GF-D8 (cell line): ENCODE measurements at places on chromosomes 1 and 21.

DNA sequence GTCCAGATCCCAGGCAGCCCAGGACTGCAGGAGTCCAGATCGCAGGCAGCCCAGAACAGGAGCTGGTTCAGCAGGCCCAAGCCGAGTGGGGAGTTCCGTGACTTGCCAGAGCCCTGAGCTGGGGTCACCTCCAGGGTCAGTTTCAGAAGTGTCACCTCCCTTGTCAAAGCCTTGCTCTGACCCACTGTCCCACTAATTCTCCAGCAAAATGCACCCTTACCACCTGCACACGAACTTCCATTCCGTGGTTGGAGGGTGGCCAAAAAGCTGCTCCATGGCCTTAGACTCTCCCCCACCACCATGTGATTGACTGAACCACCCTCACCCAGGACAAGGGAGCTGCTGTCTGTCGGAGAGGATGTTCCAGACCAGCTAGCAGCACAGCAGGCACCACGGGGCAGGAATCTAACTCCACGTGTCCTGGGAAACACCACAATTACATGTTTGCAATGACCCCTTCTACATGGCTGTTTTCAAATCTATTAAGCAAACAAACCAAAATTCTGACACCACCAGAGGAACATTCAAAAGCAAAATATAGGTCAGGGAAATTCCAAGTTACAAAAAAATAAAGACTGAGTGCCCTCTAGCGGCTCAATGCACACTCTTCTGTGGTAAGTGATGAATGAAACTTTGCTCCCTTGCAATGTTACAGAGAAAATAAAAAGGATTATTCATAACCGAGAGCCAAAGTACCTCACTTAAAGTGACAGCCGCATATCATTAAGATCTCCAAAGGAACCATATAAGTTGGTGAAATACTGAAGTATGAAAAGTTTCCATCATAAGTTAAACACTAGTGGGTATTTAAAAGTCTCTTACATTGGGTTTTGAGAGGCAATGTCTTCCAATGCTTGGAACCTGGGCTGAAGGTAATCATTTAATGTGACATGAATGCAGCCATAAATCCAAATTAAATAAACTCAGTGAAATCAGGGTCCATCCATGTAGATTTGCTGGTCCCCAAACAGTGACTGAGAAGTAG, 76.3 kb downstream of the NPHP4 start:
- no peak for DNase-seq

DNA sequence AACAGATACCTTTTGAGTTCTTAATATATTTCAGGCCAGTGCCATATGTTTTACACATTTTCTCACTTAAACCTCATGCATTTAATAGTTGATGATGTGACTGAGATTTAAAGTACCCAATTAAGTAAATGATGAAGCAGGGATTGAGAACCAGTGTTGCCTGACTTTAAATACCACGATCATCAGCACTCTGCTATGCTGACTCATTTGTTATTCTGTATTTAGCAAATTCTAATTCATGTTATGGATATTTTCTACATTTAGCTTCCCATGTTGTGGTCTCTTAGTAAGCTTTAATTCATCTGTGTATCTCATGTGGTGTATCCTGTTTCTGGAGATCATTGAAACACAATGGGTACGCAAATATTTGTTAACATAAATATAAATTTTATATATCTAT, 363.0 kb downstream of the PTBP2 start:
- DNase-seq, result no peak

DNA sequence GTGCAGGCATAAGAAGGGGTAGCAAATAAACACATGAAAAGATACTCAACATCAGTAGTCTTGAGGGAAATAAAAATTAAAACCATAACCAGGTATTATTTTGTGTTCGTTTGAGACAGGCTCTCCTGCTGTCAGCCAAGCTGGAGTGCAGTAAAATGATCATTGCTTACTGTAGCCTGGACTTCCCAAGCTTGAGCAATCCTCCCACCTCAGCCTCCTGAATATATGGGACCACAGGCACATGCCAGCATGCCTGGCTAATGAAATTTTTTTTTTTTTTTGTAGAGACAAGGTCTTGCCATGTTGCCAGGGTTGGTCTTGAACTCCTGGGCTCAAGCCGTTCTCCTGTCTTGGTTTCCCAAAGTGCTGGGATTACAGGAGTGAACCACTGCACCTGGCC, 108.0 kb downstream of the DNM3 start:
- DNase-seq, result no peak

- no peak for DNase-seq
These were observed 390.4 kb downstream of the TGFB2 start for GRCh38 chr1:218735436-218736032.

DNA sequence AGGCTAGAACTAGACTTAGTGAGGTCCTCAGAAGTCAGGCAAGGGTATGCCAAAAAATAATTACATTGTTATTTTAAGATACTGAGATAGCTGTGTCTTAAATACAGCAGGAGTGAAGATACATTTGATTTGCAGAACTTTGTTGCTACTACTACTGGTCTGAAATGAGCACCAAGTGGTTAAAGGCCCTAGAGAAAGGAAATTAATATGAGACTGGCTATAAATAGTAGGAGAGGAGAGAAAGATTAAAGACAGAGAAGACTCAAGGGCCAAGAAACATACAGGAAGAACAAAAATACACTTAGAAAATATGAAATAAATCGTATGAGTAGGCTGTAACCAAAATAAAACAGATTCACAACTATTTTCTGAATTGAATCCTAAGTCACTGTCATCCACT, 21.3 kb downstream of the HNRNPR start:
- DNase-seq, result no peak

GRCh38 chr1:23964790-23965740, 5.4 kb downstream of the PNRC2 start:
- peak; percentile 88 for DNase-seq

GRCh38 chr1:117702654-117703053, 96.8 kb downstream of the TENT5C start:
- no peak for DNase-seq

GRCh38 chr21:30880914-30881313, 466 bp downstream of the KRTAP11-1 start:
- DNase-seq, result no peak

- DNase-seq, result no peak
These were observed 49.6 kb downstream of the INTS7 start for GRCh38 chr1:211985556-211986264.

DNA sequence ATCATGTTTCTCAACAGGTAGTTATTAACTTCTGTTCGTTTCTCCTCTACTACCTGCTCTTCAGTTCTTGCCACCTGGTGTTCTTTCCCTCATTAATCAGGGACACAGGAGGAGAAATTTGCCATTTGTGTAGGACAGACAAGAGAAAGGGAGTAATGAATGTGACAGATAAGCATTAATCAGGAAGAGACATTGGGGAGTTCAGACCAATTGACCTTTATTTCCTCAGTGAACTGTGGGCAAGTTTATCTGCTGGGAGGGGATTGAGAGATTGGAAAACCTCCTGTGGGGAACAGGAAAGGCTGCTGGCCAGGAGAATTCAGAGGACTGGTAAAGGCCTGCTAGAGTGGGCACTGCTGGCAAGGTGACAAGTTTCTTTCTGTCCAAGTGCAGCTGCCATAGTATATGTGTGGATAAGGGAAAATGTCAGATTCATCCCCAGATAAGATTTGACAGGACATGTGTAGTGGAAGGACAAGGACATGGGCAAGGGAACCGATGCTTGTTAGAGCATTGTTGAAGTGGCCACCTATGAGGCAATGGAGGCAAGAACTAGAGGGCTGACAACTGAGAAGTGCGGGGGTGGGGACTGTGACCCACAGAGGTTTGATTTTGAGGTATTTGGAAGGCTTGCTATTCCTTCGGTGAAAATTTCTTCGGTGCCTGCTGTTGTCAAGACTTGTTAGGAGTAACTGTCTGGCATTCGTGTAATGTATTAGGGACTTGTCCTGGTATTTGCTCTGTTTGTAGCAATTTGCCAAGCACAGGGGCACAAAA, 12.6 kb downstream of the SZT2 start:
- no peak for DNase-seq

- no peak for DNase-seq
These were observed 122.3 kb downstream of the GRIK1 start for GRCh38 chr21:29817450-29817849.

GRCh38 chr1:81799939-81800694, 617 bp upstream of the ADGRL2 start:
- no peak for DNase-seq

DNA sequence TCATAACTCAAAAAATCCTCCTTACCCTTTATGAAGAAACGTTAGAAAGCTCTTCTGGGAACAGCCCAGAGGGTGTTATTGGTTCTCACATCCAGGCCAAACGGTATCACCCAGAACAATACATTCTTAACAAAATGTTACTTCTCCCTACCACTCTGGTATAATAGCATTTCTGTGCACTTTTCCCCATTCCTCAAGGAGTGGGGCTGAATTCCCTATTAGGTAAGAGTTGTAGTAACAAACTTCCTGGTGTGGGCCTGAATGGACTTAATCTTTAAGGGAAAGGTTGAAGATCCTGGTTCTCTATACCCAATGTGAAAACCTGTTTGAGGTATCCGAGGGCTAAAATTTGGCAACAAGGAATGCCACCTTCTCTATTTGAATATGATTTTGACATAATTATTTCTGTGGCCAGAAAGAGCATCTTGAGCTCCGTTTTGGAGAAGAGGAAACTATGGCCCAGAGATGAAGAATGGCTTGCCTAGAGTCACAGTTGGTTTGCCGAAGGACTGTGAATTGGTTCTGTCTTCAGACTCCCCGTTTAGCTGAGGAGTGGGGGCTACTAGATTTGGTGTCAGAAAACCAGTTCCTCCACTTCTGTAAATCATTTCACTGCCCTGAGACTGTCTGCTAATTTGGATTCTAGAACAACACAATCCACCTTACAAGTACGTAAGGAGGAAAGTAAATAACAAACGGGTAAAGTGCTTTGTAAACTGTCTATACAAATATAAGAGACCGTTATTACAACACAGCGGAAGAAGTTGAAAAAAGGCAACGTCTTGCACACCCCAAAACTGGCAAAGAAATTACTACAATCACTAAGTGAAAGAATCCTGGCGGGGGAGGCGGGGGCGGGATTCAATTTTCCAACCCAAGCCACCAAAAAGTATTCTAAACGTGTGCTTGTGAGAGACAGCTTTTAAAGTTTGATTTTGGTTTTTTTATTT, 2.3 kb downstream of the ANP32E start:
- peak; percentile 59 for DNase-seq

- no peak for DNase-seq
These were observed 78.2 kb downstream of the NFIA start for GRCh38 chr1:61160526-61160925.

- no peak for DNase-seq
These were observed 6.2 kb downstream of the AMPD2 start for GRCh38 chr1:109625601-109626560.

GRCh38 chr1:189669846-189670245, 807.8 kb downstream of the BRINP3 start:
- DNase-seq, result no peak

DNA sequence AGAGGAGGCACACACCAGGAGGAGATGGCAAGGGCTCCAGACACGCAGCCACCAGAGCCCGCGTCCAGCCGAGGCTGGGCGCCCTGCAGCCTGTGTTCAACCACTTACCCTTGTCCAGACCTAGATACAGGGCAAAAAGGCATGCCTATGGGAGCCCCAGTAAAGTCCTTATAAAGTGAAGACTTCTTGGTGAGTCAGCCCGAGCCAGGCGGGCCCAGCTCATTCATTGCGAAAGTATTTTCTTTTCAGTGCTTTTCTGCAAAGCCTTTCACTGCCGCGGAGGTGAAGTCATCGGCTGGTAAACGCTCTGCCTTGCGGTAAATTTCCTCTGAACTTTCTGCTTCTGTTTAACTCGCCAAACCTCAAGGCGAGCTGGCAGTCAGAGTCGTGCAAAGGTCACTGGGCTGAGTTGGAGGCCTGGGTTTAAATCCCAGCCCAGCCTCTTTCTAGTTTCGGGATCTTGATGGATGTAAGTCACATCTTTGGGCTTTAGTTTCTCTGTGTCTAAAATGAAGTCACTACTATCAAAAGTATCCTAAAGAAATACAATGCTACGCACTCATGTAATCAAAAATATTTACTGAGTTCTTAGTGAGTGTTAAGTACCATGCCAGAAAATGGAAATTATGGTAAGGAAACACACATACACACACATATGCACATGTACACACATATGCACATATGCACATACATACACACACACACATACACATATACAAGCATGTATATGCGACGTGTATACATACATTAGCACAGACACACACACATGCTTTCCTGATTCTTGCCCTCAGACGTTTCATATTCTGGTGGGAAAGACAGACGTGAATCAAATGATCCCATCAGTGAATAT, 54.7 kb upstream of the IFFO2 start:
- peak; percentile 4 for DNase-seq

DNA sequence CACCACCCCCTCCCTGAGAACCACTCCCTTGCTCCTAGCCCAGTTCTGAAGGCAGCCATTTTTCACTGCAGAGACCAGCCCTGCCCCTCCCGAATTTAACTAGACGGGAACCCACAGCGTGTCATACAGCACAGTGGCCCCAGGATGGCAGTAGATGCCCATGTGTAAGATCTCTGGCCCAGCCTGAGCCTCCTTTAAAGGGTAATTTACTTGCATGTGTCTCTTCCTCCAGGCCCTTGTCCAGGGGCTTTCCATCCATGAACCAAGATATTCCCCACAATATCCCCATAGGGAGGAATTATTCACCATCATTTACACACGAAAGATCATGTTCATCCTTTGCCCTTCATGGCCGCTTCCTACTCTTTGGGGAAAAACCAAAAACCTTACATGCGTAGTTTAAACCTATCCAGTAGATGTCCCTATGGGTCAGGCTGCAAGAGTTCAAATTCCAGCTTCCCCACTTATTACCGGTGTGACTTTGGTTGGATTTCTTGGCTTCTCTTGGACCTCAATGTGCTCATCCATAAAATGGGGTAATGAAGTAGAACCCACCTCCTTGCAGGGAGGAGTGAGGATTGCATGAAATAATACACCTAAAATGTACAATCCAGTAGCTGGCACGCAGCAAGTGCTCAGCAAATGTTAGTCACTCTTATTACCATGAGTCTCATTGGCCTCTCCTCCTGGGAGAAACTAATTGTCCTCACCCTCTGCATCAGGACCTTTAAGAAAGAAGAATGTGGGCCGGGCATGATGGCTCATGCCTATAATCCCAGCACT, 4.0 kb upstream of the LACTBL1 start:
- peak; percentile 44 for DNase-seq

DNA sequence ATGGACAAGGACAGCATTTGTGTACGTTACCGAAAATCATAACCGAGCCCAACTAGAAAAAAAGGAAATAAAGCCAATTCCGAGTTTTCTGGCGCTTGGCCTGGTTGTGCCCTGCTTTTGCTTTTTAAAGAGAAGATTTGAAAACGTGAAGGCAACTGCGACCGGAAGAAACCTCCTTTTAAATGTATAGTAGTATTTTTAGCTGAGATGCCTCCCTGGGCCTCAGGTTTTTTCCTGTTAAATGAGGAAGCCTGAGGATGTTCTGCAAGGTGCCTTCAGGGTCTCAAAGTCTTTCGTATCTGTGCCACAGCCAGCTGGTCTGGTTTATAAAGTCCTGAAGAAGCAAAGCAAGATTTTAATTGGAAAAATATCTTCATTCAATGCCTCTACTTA, 371 bp upstream of the ODF2L start:
- DNase-seq, result no peak
